ENCODE measurements at places on chromosomes 16 and 17. TPM values are rescaled to one million over a fixed set of nuclear protein-coding genes. Genes with fewer than 3 reads are reported as not detected.

Gene CHAD
- not detected for total RNA-seq

Gene TBC1D3
- total RNA-seq = not detected

DNA sequence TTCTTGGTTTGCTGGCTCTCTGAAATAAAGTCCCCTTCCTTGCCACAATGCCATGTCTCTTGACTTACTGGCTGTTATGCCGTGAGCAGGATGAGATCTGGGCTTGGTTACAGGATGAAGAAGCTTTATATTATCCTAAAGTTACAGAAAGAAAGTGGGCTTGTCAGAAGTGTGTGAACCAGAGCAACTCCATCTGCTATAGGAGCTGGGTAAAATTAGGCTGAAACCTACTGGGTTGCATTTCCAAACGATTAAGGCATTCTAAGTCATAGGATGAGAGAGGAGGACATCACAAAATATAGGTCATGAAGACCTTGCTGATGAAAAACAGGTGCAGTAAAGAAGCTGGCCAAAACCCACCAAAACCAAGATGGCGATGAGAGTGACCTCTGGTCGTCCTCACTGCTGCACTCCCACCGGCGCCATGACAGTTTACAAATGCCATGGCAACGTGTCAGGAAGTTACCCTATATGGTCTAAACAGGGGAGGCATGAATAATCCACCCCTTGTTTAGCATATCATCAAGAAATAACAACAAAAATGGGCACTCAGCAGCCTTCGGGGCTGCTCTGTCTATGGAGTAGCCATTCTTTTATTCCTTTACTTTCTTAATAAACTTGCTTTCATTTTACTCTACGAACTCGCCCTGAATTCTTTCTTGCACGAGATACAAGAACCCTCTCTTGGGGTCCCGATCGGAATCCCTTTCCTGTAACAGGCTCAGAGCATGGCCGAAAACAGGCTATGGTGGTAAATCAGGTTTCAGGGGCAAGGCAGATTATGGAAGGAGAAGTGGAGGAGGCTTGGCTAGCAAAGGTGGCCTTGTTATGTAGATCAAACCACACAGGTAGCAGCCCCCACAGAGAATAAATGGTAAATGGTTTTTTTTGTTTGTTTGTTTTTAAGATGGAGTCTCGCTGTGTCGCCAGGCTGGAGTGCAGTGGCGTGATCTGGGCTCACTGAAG lies 81.3 kb upstream of the C16orf82 start:
- no peak for DNase-seq

Gene ATP6V0D1
- 120 TPM for total RNA-seq

- no peak for DNase-seq
Observed at GRCh38 chr16:72649254-72649944, 398.5 kb downstream of the ZFHX3 start.

Gene ZNF469
- total RNA-seq = 0.72 TPM

GRCh38 chr16:50526796-50527195 lies 21.4 kb upstream of the NKD1 start:
- DNase-seq = no peak

Gene CFAP97D1
- not detected for total RNA-seq

- DNase-seq = no peak
Observed at GRCh38 chr17:41452281-41452680, 11.5 kb upstream of the KRT38 start.

DNA sequence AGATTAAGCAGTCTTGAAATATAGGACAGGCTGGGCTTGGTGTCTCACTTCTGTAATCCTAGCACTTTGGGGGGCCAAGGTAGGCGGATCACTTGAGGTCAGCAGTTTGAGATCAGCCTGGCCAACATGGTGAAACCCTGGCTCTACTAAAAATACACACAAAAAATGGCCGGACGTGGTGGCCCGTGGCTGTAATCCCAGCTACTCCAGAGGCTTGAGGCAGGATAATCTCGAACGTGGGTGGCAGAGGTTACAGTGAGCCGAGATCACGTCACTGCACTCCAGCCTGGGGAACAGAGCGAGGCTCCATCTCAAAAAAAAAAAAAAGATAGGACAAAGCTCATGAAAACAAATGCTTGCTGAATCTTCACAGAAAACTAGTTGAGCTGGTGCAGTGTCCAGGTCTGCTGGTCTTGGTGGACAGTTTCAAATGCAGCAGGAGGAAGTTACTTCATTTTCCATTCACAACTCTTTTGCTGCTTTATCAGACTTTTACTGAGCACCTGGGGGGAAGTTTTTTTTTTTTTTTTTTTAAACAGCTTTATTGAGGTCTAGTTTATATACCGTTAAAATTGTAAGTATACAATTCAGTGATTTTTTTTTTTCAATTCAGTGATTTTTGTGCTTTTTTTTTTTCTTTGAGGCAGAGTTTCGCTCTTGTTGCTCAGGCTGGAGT lies 45.2 kb downstream of the SNX29 start:
- no peak for DNase-seq

Gene CSH2
- total RNA-seq = not detected

DNA sequence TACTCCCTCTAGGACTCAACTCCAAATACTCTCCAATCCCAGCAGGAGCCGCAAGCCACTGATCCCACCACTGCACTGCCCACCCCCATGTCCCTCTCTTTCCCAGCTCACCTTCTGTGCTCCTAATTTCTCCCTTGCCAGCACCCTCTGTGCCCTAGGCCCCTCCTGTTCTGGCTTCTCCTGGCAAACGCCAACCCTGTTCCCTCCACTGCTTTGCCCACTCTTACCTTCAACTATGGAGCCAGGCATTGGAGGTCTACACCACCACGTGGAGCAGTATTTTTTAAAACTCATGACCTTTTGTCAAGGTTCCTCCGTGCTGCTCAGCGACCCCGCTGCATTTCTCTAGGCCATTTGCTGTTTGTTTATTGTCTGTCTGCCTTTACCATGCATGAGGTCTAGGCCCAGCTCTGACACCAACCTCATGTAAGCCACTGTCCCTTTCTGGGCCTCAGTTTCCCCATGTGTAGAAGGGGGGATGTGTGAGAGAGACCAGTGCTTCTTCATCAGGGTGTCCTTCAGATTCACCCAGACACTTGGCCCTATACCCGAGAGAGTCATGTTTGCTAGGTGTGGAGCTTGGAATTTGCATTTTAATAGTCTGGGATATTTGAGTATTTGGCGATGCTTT lies 4.6 kb downstream of the CCDC102A start:
- no peak for DNase-seq

DNA sequence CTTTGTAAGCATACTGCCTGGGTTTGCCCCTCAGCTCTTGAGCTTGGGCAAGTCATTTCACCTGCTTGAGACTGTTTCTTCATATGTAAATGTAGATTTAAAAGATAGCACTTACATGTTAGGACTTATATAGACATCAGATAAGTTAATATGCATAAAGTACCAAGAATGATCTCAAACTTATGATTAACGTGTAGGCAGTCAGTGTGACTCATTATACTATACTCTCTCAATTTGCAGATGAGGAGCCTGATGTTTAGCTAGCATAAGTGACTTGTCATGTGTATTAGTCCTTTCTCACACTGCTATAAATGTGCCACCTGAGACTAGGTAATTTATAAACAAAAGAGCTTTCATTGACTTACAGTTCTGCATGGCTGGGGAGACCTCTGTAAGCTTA lies 690.5 kb downstream of the KCNJ2 start:
- no peak for DNase-seq

DNA sequence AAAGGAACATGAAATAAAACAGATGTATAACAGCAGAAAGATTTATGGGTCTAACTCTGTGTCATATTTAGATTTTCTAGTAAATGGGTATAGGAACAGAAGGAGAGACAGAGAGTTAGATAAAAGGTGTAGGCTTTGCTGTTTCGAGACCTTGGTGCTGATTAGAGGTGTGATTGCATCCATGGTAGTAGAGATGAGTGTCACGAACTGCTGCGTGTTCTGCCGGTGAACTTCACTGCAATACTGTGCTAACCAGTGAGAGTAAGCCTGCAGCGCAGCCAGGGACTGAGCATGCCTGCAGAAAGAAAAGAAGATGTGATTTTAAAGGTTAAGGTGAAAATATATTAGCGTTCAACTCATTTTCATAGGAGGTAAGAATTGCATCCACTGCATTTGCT lies 53.7 kb upstream of the GSG1L start:
- DNase-seq = no peak

GRCh38 chr16:1044460-1045309 lies 27.9 kb upstream of the SSTR5 start:
- DNase-seq = no peak

Gene GDPD1
- total RNA-seq = 0.92 TPM

GRCh38 chr16:54031107-54031760 lies 255.4 kb downstream of the IRX3 start:
- DNase-seq = no peak

DNA sequence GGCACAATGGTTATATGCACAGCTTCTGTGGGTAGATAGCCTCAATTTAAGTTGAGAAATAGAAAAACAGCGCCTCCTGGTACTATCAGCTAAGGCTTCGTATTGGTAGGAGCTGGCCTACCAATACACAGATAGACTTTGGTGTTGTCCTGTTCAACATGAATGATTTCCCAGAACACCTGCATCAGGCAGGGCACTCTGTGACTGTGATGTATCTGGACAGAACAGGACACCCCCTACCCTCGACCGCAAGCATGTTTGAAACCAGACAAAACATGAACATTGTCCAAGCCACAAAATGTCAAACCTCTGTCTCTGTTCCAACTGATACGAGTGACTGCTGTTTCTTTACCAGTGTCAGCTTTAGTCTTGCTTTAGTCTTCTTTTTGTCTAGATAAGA lies 144.9 kb downstream of the HAPSTR1 start:
- no peak for DNase-seq

DNA sequence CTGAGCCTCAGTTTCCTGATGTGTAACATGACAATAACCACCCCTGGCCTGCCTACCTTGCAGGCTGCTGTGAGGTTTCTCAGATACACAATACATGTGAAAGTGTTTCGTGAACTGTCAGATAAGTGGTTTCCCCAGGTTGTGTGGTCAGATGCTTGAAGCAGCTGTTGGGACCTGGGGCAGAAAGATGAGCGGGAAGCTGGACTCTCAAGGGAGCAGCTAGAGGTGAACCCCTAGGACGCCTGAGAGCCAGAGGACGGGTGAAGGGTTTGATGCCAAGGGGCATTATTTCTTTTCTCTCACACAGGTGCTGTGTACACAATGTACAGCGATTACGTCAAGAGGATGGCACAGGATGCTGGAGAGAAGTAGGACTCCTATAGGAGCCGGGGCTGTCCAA lies 2.3 kb downstream of the HIGD1B start:
- no peak for DNase-seq

- DNase-seq = no peak
Observed at GRCh38 chr16:49932434-49932833, 76.5 kb upstream of the ZNF423 start.

- DNase-seq = no peak
Observed at GRCh38 chr16:978403-978802, 3.2 kb upstream of the SOX8 start.

Gene MON1B
- total RNA-seq = 19.3 TPM

GRCh38 chr17:82736511-82737185 lies 1.2 kb downstream of the FN3K start:
- no peak for DNase-seq

DNA sequence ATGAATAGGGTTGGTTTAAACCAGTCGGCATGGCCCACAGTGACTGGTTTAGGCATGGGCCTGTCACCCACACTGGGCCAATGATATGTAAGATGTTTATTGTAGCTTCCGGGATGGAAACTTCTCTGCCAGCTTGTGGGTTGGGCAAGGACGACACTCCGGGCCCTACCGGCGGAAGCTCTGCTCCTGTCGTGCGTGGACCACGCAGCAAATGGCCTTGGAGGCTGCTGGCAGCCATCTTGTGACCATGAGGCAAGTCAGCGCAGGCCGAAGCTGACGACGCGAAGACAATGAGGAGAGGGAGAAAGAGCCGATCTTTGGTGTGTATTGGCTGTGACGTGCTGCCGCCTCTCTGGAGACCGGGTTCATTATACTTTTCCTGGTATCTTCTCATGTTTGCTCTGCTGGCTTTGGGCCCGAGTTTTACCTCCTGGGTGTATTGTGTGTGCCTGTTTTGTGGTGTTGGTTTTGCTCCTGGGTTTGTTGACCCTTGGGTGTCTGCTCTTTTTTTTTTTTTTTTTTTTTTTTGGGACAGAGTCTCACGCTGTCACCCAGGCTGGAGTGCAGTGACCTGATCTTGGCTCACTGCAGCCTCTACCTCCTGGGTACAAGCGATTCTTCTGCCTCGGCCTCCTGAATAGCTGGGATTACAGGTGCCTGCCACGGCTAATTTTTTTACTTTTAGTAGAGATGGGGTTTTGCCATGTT lies 15.4 kb downstream of the SLC25A10 start:
- DNase-seq = no peak

Gene NDRG4
- total RNA-seq = 30.8 TPM

- DNase-seq = no peak
Observed at GRCh38 chr17:17088086-17088485, 45.8 kb downstream of the MPRIP start.

Gene TBX2
- total RNA-seq = 2.2 TPM

DNA sequence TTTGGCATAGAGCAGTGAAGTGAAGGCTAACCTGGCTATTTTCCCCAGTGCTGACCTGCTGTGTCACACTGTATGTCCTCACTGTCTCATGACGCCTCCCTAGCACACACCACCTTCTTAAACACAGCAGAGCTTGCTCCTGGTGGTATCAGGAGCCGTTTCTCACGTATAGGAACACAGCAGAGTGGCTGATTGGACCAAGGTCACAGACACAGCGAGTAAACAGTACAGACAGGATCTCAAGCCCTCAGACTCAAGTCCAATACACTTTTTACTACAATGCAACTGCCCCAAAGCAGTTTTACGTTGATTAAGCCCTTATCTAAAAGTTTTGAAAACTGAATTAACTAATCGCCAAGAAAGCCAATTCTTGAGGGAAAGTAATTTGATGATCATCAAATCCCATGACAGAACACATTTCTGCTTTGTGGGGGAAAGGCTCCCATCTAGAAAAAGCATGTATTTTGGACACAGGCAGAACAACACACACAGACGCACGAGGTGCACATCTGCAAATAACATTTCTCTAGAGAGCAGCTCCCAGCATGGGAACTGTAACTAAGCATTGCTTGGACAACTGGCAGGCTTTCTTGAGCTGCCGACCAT lies 15.2 kb downstream of the ARHGAP17 start:
- DNase-seq = no peak

DNA sequence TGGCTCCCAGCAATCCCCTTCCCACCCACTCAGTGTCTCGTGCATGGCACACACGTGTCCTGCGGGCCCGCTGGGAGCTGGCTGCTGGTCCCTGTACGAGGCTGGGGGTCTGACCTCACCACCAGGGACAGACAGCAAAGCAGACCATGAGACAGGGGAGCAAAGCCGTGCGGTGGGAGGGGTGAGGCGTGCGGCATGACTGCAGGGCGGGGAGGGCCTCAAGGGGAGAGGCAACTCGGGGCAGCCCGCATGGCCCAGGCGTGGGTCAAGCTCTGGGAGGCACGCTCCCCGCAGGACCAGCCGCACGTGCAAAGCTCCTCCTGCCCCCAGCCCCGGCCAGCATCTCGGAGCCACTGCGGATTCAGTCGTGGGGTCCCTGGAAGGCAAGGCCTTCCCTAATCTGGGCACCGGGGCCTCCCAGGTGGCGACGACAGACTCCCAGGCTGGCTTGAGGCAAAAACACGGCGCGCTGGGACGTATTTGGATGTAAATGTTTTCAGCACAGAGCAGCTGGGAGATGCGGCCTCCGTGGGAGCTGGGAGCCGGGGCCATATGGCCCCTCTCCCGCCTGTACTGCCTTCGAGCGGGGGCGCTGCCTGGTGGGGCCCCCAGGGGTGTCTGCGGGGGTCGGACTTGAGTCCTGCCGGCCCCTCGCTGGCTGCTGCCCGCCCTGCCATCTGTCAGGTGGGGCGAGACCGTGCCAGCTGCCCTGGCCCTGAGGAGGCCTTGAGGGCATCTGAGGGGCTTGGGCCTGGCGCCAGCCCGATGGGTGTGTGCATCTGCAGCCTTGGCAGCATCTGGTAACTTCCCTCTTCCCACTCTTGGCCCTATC lies 12.2 kb upstream of the CBFA2T3 start:
- DNase-seq = no peak

GRCh38 chr16:14321542-14321941 lies 250.4 kb downstream of the MRTFB start:
- DNase-seq = no peak

All from epithelial cell of proximal tubule (primary cell).